ENCODE measurements at places on chromosomes 3 and 15.

DNA sequence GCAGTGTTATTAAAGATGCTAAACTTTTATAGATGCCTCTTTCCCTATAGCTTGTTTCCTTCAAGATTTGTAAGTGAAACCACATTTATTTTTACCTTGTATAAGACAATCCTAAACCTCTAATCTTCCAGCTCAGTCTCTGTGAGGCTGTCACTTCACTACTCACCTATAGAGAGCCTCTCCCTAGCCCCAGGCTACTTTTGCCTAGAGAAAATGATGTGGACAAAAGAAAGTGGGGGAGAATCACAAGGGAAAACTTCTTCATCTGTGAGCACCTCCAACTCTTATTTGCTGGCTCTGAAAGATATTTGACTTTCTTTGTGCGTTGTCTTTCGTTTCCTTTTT, 74.9 kb upstream of the SCN5A start:
- DNase-seq, result no peak

GRCh38 chr3:36244728-36245127, 135.6 kb upstream of the STAC start:
- DNase-seq, result no peak

- DNase-seq, result no peak
Observed at GRCh38 chr3:66822186-66823008, 175.7 kb upstream of the KBTBD8 start.

GRCh38 chr15:85625856-85626255, 168.9 kb downstream of the KLHL25 start:
- no peak for DNase-seq

DNA sequence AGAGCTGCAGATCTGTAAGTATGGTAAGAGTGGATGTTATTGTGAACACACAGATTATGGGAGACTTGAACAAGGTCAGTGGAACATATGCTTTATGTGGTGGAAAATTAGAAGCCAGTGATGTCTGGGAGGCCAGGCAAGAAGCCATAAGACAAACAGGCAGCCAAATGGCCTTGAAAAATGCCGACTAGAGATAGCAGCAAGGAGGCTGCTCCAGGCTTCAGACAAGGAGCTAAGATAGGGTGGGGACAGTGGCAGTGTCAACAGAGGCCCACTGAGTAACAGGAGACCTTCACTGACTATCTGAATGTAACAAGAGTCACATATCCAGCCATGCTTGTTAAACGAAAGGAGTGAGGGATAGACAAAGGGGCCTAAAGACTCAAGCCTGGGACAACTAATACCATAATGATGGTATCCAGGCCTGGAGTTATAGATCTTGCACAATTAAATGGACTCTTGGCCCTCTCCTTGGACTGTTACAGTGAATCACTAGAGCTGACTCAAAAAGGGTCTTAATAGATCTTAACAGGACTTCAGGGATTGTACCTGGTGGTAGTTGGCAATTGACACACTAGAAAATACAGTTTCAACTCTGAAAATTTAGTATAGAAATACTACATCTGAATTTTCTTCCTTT, 50.6 kb downstream of the CFAP20DC start:
- DNase-seq, result no peak

DNA sequence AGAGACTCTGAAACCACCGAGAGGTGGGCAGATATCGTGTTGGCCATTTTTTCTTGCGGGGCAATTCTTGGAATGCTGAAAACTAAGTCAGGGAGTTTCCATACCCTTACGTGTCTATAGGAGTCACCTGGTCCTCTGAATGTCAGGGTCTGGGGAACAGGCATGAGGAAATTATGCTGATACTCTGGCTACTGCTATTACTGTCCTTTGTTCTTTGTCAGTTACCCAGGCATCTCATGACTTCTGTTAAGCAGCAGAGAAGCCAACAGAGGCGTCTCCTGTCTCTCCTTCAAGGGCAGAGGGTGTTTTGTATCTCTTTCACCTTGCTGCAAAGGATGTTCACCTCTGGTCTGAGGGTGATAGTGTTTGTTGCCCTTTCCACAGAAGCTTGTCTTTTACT, 559.5 kb upstream of the CCDC54 start:
- no peak for DNase-seq

DNA sequence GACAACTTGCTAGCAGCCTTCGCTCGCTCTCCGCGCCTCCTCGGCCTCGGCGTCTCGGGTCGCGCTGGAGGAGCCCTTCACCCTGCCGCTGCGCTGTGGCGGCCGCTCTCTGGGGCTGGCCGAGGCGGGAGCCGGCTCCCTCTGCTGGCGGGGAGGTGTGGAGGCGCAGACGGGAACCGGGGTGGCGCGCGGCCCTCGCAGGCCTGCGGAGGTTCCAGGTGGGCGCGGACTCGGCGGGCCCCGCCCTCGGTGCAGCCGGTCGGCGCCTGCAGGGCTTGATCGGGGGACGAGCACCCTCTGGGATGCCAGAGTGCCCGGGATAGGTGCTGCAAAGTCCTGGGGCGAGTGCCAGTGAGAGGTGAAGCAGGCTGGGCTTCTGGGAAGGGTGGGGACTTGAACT, 989.9 kb downstream of the ROBO2 start:
- DNase-seq, result no peak

DNA sequence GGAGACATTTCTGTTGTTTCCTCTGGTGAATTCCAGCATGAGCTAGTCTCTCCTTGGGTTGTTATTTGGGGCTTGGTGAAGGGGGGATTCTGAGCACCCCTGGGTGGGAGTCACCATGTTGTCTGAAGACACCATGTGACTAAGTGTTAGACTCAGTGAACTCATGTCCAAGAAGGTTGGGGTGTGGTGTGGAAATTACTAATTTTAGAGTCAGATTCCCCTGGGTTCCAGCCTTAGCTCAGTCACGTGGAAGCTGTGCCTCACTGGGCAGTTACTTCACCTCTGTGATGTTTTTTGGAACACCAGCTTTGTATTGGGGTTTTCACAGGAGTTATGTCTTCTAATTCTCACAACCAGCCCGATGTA, 171.5 kb downstream of the RPLP1 start:
- no peak for DNase-seq

GRCh38 chr15:42401544-42402454, 42.5 kb downstream of the CAPN3 start:
- DNase-seq, result no peak

Data from left forelimb (tissue), 1 donor.